ENCODE measurements at places on chromosomes 11 and 22.

- DNase-seq = no peak
These were observed 84.6 kb downstream of the ETS1 start for GRCh38 chr11:128502726-128503125.

GRCh38 chr11:1836011-1836945, 1.5 kb downstream of the SYT8 start:
- no peak for DNase-seq

GRCh38 chr11:30377347-30377746, 54.4 kb downstream of the ARL14EP start:
- no peak for DNase-seq

DNA sequence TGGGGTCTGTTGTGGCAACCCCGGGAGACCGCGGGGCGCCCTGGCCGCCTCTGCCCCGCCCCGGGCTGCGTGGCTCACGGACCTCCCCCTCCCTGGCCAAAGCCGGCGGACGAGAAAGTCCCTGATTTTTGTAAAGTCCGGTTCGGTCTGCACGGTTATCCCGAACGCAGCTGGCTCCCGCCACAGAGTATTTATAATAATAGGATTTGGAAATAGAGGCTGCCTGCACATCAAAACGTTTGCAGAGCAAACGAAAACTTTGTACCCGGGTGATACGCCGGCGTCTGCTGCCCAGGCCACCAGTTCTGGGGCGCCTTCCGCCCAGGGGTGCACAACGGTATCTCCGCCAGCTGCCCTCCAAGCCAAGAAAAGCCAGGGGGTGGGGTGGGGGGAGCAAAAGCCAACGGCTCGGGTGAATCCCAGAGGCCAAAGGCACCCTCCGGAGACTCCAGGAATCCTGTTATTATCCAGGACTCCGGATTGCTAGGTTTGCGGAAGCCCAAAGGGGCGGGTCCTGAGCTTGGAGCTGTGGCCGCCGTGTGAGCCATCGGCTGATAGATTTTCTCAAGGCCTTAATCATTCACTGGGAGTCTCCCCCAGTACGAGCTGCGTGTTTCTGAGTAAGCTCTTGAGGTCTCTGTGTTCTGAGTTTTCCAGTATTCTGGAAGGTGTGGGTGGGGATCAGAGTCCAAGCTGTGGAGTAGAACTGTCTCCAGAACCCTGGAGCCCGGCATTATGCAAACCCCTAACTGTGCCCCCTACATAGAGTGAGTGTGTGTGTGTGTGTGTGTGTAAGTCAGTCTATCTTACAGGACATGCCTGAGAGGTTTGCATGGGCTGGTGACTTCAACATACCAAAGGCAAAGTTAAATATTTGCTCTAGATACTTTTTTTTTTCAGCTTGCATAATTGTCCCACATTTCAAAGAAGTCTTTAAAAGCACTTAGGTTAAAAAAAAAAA, 673 bp upstream of the SHANK2 start:
- DNase-seq = no peak

- DNase-seq = no peak
These were observed 1.6 kb upstream of the TBX1 start for GRCh38 chr22:19758896-19759426.

GRCh38 chr11:94768602-94769541, 716 bp downstream of the AMOTL1 start:
- DNase-seq = peak; percentile 18

DNA sequence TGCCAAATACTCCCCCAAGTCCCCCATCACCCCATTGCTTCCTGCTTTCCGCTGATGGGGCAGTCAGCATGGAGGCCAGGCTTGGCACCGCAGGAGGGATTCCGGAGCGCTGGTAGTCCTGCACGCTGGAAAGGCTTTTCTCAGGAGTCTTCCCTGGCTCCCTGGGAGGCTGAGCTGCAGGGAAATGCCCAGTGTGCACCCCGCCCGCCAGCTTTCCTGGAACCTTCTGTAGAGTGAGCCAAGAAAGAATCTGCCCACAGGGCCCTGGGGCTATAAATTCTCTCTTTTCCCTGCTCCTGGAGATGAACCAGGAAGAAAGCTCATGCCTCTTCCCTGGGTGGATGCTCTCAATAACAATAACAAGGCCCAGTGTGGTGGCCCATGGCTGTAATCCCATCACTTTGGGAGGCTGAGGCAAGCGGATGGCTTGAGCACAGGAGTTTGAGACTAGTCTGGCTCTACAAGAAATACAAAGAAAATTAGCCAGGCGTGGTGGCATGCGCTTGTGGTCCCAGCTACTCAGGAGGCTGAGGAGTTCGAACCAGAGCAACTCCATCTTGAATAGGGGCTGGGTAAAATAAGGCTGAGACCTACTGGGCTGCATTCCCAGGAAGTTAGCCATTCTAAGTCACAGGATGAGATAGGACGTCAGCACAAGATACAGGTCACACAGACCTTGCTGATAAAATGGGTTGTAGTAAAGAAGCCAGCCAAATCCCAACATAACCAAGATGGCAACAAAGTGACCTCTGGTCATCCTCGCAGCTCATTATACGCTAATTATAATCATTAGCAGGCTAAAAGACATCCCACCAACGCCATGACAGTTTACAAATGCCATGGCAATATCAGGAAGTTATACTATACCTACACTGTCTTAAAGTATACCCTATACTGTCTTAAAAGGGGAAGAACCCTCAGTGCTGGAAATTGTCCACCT, 46.4 kb upstream of the FTH1 start:
- no peak for DNase-seq

- no peak for DNase-seq
These were observed 203.7 kb downstream of the TENM4 start for GRCh38 chr11:79237091-79237490.

- no peak for DNase-seq
These were observed 701.6 kb downstream of the KCNA4 start for GRCh38 chr11:29315275-29315674.

DNA sequence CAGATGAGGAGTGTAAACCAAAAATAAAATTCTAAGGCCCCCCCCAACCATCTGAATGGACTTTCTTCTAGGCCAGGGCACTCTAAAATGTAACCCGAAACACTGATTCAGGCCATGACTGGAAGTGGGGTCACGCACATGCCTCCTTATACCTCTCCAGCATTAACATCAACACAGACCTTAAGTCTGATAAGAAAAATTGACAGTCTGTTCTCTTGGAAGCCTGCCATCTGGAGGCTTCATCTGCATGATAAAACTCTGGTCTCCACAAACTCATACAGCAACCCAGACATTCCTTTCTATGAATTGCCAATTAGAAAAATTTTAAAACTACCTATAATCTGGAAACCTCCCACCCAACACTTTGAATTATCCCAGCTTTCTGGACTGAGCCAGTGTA, 3.9 kb upstream of the SERGEF start:
- no peak for DNase-seq

All from stimulated activated CD4-positive, alpha-beta T cell treated with anti-CD3 and anti-CD28 coated beads, Interleukin-15, amount 100 ng/mL, for 24 hours (primary cell).